ENCODE measurements at places on chromosomes 2 and 18.

- DNase-seq = no peak
Observed at GRCh38 chr2:12672711-12673315, 43.9 kb upstream of the TRIB2 start.

GRCh38 chr2:33488715-33489540 lies 12.5 kb downstream of the RASGRP3 start:
- no peak for DNase-seq

DNA sequence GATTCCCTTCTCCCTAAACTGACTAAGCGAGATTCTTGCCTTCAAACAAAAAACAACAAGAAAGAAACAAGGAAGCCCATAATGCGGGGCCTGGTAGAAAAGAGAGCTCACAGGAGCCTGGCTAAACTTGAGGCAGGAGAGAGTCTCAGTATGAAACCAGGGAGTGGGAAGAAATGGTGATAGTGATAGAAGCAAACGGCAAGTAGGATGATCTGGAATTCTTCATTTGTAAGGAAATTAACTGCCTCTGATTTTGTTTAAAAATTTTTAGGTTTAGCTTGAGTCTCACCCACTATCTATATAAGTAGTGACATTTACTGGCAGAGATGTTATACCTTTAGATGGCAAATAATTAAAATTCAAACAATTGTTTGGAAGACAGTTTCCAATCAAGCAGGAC lies 1356.5 kb upstream of the LRRTM1 start:
- DNase-seq = no peak

DNA sequence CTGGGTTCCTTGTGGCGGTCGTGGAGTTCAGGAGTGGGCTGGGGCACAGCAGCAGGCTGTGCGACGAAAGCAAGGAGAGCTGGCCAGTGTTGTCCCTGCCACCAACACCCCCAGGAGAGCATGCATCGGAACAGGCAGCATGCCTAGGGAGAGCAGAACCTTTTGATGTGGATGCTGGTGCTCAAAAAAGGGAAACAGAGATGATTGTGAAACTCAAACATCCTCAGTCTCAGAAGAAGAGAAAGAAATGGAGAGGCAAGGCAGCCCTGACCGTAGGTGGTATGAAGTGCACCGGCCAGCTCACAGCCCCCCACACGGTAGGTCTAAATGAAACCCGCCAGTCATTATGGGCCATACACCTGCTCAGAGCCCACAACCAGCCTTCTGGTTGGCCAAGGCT lies 253.4 kb downstream of the GBX2 start:
- no peak for DNase-seq

GRCh38 chr2:198883604-198884003 lies 574.1 kb downstream of the SATB2 start:
- no peak for DNase-seq

DNA sequence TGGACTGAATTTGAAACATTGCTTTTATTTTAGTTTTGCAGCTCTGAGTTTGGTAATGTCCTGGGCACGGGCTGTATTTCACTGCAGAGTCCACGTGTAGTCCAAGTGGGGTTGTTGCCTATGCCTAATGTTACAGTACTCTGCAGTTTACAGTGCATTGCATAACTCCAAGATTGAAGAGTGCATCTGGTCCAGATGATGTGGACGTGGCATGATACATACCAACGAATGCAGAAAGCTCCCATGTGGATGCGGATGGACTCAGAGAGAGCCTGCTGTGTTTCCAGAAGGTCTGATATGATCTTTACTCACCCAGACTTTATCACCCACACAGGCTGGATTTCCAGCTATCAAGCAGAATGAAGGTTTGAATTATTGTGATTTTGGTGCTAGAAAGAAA lies 44.4 kb upstream of the CCDC68 start:
- DNase-seq = no peak

All from stimulated activated CD4-positive, alpha-beta T cell treated with anti-CD3 and anti-CD28 coated beads, TNF-alpha, amount 100 ng/mL, for 1 hour (primary cell).